KBM-7 (cell line): ENCODE measurements at places on chromosomes 4 and X.

DNA sequence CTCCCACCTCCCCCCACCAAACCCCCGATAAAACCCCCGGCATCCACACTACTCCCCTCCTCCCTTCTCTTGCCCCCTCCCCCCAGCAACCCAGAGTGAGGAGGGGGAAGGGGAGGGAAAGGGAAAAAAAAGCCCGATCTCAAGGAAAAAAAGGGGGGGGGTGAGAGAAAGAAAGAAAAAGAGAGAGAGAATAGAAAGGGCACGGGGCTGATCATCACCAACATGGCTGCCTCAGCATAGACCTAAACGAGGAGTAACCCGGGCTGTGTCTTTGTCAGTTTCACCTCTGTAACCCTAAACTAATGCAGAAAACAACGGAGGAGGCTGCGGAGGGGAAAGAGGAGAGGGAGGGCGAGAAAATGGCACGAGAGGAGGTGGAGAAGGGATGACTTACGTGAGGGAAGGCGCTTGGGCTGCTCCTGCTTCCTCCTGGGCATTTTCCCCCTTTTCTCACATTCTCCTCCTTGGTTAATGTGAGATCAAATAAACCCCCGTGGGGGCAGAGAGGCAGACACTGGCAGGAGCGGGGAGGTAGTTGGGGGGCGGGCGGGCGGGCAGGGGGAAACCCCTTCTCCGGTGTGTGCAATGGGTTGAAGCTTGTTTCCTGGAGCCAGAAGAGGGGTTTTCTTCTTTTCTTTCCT, 532 bp downstream of the ZNF827 start:
- peak; percentile 44 for DNase-seq

GRCh38 chr4:72340803-72341431, 228.1 kb downstream of the ADAMTS3 start:
- no peak for DNase-seq

- no peak for DNase-seq
Measured at GRCh38 chrX:18160369-18160768, 60.3 kb downstream of the BEND2 start.

- DNase-seq = no peak
Measured at GRCh38 chrX:79181401-79181800, 36.9 kb downstream of the GPR174 start.

GRCh38 chr4:94660614-94661013, 97.1 kb upstream of the BMPR1B start:
- no peak for DNase-seq

GRCh38 chr4:151284534-151285245, 7.7 kb downstream of the PRSS48 start:
- no peak for DNase-seq

DNA sequence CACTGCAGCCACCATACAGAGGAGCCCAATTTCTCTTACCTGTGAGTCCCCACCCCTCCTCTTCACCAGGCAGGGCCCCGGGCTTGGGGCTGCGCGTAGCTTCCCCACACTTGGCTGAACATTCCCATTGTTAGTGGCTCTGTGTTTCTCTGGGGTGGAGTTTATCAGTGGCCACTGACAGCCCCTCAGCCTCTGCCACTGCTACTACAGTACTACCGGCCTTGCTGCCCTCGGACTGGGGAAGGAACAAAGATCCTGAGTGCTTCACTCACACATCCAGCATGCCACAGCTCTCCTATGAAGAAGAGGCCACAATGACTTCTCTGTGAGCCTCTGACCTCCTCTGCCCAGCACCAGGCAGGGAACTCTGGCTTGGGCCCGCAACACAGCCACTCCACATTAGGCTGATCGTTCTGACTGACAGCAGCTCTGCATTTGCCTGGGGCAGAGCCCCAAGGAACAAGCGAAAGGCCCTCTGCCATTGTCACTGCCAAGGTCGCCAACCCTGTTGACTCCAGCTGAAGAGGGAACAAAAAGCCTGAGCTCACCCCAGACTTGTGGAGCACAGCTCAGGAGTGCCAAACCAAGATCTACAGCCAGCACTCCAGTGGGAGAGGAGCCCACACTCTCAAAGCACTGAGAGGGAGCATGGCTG, 24.0 kb downstream of the ABCB7 start:
- no peak for DNase-seq

GRCh38 chr4:26858947-26859401, 1.7 kb upstream of the STIM2 start:
- DNase-seq = no peak
